ENCODE measurements at places on chromosomes 6 and 20.
A peak's percentile ranks its signal among the peaks of the same experiment; 100 is the strongest.

DNA sequence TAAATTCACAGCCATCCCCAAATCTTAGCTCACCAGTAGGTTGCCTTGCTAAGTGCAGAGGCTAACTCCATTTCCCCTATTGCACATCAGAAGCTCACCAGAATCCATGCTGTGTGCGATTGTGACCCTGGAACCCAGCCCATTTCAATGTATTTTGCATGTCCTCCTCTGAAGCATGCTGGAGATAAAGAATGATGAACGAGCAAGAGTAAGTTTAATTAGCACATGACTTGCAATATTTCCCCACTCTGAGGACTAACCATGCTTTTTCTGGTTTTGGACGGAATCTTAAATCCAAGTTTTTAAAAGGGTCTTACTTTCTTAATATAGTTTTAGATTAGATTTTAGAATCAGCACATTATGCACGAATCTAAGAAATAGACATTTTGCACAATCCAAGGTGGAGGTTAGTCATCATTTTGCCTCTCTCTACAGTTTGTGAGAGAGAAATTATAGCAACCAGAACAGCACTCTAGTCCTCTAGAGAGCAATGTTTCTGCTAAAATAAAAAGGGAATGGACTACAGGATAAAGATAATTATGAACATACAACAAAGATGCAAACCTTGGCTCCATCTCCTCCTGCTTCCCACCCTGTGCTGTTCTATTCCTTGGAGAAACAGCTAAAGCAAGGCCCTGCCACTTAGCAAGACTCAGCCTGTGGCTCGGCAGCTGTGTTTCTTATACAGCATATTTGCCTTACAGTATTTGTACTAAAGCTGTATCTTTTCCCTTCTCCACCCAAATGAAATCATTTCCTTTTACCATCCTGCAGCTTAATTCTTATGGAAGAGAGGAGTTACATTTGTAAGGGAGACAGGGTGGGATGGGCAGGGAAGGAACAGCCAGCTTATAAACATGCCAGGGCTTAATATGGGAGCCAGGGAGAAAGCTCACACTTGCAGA, 24.9 kb upstream of the LAMA4 start:
- DNase-seq = peak; percentile 93

- DNase-seq = no peak
Measured at GRCh38 chr20:8654486-8654885, 414.4 kb upstream of the PLCB4 start.

- no peak for DNase-seq
Measured at GRCh38 chr6:33974030-33974429, 170.2 kb upstream of the MLN start.

GRCh38 chr6:55377150-55377549, 49.9 kb downstream of the GFRAL start:
- DNase-seq = no peak

GRCh38 chr20:58888521-58889333, 36.2 kb downstream of the GNAS start:
- peak; percentile 74 for DNase-seq

DNA sequence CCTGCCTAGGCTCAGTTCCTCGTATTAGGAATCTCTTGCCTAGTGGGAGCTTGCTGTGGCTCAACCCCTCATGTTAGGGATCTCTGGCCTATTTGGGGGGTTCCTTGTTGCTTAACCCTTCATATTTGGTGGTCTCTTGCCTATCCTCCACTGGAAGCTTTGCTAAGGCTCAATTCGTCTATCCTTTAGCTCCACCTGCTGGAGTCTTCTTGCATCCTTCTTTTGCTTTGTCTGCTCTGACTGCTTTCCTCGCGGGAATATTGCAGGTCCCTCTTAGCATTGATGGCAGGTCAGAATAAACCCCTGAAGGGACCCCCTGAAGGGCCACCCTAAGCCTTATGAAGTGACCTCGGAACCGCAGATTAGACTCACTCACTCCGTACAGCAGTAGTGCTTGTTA, 203.0 kb upstream of the TBX18 start:
- DNase-seq = no peak

DNA sequence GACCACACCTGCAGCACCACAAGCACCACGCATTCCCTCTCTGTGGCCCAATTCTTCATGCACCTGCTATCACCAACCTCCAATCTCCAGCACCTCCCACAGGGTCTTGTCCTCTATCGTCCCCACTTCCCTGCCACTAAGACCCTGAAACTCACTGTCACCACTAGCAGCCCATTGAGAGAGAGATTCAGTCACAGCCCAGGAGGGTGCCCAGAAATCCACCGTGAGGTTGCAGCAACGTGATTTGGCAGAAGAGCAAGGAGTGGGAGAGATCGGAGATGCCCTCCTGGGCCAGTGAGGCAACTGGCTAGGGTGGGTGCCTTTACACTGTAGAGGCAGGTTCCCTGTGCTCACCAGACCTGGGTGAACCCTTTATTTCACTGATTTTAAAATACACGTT, 90.1 kb downstream of the ANKRD60 start:
- no peak for DNase-seq
